ENCODE measurements at places on chromosomes 11 and 22.

DNA sequence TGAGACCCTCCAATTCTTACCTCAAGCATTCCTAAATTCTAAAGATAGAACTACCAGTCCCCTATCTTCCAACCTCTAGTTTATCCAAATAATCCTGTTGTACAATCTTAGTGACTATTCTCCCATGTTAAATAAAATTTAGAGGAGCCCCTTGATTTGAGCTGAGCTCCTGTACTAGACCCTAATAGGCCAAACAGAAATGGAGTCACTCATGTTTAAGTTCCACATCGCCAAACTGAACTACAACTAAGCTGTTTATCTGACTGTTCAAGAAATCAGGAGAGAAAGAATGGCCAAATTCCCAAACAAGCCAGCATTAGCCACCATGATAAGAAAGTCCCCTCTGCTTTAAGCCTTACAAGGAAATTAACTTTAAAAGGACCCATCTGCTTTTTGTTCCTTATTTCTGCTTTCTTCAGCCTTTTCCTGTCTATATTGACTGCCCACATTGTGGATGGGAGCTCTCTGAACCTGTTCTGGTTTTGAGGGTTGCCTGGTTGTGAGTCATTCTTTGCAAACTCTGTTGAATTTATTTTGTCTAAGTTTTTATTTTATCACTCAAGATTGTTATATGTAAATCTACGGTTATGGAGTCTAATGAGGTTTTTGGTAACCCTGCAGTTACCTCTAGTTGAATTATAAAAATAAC is 90.4 kb downstream of the TTC28 start:
- DNase-seq = no peak

GRCh38 chr22:22974795-22975580 is 87.4 kb downstream of the IGLL5 start:
- DNase-seq = no peak

GRCh38 chr11:130159657-130160497 is at the start of gene ST14:
Gene ST14, plus strand, starts transcription at chr11:130159782. Its CDS starts 198 bp downstream, at chr11:130159980.
- no peak for DNase-seq

DNA sequence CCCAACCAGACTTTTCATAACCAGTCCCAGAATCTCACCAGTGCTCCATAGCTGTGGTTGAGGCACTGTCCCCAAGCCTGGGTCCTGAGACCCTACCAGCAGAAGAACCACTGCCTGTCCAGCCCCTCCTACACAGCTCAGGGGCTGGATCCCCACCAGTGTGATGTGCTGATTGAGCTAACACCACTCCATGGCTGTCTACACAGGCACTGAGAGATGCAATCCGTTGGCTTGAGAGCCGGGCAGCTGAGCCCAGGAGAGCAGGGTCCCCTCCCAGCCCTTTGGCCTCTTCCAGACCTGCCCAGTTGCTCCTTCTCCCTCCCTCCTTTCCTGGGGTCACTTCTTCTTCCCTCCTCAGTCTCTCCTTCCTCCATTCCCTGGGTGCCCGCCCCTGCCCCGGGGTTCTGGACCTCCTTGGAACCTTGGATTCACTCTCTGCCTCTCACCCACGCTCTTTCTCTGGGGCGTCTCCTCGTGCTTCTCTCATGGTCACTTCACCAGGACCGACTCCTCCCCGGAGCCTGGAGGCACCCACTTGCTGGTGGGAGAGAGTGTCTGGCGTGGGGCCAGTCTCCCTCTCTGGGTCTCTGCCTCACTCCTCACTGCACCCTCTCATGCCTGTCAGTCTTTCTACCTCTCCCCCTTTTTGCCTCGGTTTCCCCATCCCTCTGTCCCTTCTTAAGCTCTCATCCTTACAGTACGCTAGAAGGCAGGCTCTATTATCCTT is 706 bp upstream of the SCYL1 start:
- DNase-seq = no peak

DNA sequence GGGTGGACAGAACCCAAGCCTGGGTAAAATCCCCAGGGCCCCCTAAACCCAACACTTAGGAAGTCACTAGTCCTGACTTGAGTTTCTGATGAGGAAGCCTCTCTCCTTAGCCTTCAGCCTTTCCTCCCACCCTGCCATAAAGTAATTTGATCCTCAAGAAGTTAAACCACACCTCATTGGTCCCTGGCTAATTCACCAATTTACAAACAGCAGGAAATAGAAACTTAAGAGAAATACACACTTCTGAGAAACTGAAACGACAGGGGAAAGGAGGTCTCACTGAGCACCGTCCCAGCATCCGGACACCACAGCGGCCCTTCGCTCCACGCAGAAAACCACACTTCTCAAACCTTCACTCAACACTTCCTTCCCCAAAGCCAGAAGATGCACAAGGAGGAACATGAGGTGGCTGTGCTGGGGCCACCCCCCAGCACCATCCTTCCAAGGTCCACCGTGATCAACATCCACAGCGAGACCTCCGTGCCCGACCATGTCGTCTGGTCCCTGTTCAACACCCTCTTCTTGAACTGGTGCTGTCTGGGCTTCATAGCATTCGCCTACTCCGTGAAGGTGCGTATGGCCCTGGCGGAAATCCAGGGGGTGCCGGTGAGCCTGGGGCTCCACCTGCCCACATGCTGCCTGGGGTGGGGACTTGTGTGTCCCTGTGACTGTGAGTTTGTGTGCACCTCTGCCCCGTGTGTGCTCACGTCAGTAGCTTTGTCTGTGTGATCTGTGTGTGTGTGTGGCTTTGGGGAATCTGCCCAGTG is at the start of gene IFITM1:
TSS of gene IFITM1 (plus strand) at position 254 of the 767 bp plus-strand sequence. CDS start at position 385, 131 bp downstream.
- DNase-seq = peak; percentile 59

- DNase-seq = no peak
These were observed 29.1 kb downstream of the OR52K1 start for GRCh38 chr11:4511282-4512245.

DNA sequence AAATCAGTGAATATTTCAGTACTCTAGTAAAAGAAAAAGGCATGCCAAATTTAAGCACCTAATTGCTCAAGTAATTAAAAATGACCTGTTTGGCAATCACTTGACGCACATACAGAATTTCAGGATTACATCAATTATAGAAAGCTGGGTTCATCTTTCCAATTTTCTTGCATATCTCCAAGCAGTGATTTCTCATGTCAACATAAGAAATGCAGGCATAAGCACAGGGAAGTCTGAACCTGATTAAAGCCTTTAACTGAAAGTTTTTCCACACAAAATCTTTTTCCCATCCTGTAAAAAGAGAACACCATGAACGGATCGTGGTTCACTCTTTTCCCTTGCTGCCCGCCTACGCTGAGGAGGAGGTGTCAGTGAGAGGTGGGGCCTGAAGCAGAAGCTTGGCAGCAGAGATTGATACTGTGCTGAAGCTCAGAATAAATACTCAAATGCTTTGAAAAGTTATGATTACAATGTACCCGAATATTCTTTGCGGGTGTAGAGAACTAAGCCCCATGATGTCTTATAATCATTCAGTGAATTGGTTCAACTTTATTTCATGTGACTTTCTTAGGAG is 704.1 kb upstream of the CCDC90B start:
- no peak for DNase-seq
